Activated CD4-positive, alpha-beta T cell treated with anti-CD3 and anti-CD28 coated beads, Interleukin-2, amount 50 U/mL, for 16 hours (primary cell): ENCODE measurements at places on chromosomes 11 and 22.

DNA sequence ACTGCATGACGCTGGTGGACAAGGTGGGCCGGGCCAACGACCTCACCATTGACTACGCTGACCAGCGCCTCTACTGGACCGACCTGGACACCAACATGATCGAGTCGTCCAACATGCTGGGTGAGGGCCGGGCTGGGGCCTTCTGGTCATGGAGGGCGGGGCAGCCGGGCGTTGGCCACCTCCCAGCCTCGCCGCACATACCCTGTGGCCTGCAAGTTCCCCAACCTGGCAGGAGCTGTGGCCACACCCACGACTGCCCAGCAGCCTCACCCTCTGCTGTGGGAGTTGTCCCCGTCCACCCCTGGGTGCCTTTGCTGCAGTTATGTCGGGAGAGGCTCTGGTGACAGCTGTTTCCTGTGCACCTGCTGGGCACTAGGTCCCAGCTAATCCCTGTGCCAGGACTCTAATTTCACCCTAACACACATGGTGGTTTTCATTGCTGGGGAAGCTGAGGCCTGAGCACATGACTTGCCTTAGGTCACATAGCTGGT lies 49.0 kb upstream of the PPP6R3 start:
- no peak for DNase-seq

DNA sequence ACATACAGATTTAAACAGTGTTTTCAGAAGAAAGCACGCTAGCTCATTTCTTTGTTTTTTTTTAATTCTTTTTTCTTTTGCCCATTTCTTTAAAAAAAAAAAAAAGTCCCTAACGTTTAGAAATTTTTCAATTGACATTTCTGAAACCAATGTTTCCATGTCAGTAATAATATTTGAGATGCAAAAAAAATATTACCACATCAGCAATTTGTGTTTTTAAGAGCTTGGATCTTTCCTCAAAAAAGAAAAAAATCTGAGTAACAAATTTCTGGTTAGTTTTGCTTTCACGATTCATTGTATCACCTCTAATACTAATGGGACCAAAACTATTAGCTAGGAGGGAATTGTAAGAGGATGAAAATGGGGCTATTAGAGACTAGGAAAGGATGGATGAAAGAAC lies 39.9 kb upstream of the ASPHD2 start:
- no peak for DNase-seq

DNA sequence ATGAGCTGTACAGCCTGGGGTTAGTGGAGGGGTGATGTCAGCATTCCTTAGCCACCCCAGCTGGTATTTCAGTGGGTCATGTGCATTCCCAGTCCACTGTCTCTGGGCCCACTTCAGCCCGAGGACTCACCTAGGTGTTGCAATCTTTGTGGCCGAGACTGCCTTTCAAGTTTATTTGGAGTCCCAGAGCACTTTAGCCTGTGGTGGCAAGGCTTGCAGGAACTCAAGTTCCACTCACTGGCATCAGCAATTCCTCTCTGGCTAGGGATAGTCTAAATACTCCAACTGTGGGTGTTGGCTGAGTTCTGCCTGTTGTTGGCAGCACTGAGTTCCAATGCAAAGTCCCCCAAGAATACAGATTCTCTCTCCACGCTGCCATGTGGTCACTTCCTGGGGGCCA lies 191.6 kb upstream of the PGR start:
- DNase-seq: no peak

DNA sequence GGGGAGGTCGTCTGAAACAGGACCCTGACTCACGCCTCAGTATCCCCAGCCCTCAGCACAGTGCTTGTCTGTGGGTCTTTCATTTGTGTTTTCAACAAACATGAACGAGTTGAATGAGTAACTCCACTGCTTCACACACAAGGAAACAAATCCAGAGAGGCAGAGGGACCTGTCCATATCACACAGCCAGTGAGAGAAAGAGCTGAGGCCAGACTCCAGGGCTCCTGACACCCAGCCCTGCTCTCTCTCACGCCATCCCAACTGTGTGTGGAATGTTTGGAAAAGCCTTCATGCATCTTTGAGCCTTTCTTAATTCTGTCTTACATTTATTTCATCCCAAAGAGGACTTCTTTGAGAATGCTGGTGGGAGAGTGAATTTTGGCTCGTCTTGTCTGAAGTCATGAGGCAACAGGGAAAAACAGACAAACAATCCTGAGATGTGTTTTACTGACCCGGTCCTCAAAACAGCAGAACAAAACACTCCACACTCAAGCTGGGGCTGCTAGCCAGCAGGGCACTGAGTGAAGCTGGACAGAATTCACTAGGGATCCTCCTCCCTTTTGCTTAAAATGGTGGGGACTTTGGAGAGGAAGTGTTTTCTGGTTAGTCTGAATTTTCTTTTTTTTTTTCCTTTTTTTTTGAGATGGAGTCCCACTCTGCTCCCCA lies 19.7 kb upstream of the ALG8 start:
- no peak for DNase-seq

- peak; percentile 49 for DNase-seq
Measured at GRCh38 chr22:39253435-39254070, 8.8 kb upstream of the PDGFB start.
